ENCODE measurements at places on chromosomes 2 and 18.

GRCh38 chr2:6812857-6813530, 52.7 kb downstream of the CMPK2 start:
- no peak for DNase-seq

GRCh38 chr18:60112369-60112768, 212.6 kb downstream of the PMAIP1 start:
- no peak for DNase-seq

- DNase-seq = no peak
Measured at GRCh38 chr2:232502511-232502910, 14.9 kb upstream of the ECEL1 start.

DNA sequence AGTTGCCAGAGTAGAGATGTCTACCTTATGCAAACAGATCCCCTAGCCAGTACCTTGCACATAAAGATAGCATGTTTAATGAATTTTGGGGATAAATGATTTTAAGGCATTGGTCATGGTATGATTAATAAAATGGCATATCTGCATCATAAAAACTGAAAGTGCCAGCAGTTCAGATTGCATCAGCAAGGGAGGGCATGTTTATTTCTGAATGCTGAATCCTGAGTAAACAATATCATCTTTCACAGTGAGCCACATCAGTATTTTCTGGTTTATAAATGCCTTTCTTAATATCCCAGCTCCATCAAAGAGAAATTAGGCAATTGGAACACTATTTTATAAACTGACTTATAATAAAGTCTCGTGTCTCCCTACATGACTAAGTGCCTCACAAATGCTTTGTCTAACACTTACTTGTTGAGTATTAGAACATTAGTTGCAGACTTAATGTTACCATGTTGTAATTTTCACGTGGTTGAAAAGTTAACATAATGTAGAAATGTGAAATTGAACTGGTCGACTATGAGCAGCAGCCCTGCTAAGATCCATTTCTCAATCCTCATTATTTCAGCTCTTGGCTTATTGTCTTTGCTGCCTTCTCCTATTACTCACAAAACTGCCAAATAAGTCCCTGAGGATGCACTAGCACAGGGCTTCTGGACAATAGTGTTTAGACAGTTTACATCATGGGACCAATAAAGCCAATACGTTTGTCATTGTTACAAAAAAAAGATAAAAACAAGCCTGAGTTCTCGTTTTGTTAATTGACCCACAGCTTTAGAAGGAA, 48.0 kb downstream of the LANCL1 start:
- DNase-seq = peak; percentile 11

DNA sequence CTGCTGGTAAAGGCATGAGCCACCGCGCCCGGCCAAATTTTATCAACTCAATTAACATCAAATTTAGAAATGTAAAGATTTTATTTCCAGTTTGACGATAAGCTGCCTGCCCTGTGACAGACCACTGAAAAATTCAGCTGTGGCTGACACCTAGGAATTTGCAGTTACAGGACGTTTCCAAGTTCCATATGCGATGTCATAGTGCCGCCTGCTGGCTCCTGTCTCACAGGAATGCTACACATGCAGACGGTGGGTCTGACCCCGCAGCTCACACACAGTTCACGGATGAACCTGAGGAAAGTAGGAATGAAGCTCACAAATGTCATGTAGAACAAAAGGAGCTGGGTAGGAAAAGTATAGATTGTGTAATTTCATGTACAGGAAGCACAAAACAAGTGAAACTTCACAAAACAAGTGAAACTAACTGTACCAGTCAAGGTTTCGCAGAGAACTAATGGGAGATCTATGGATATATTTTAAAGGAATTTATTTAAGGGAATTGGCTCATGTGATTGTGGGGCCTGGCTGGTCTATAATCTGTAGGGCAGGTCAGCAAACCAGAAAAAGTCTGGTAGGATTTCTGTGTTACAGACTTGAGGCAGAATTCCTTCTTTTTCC, 13.2 kb upstream of the SEH1L start:
- peak; percentile 51 for DNase-seq

GRCh38 chr2:240728827-240729226, 37.2 kb downstream of the AQP12A start:
- no peak for DNase-seq

DNA sequence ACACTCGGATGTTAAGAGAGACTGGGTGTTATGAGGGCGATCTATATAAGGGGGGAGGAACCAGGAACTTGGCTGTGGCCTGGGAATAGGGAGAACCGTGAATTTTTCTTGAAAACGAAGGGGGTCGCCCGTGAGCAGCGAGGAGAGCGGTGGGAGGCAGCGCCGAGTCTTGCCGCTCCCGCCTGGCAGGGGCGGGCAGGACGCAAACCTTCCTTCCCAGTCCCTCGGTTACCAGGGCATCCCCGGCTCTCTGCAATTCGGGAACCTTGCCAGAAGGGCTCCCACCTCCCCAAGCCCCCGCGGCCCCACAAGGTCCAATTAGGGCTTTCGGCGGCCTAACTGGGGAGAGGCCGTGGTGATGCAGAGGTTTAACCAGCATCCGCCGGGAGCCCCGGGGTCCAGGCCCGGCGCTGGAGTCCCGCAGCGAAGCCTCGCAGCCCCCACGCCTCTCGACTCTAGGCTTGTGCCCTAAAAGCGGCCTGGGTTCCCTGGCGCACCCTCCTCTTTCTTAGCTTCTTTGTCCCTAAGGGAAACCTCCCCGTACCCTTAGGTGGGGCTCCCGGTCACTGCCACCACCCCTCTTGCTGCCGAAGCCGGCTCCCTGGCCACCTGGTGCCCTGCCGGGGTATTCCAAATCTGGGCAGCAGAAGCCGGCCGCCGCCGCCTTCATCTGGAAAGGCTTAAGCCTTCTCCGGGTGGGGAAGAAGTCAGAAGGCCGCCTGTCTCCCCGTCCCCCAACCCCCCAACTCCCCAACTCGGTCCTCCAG, 680 bp upstream of the FHOD3 start:
- peak; percentile 66 for DNase-seq

- DNase-seq = no peak
Measured at GRCh38 chr18:48928787-48929186, 22.0 kb downstream of the SMAD7 start.

DNA sequence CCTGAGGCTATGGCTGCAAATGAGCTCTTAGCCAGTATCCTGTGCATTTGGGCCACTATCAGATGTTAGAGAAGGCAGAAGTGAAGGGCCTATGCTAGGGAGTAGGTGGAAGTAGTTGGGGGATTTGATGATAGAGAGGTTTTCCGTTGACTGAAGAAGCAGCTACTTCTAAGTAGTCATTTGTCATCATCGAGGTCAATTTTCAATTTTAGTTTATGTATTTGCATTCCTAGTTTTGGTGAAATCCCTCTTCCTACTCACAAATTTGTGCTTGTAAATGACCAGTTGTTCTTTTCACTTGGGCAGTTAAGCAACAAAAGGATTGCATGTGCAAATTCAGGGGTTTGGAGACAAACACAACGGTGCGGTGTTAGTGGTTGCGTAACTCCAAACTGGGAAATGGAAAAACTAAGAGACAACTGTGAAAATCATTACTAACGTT, 48.5 kb upstream of the PELI1 start:
- no peak for DNase-seq

GRCh38 chr18:70558371-70558770, 269.5 kb downstream of the SOCS6 start:
- DNase-seq = no peak

DNA sequence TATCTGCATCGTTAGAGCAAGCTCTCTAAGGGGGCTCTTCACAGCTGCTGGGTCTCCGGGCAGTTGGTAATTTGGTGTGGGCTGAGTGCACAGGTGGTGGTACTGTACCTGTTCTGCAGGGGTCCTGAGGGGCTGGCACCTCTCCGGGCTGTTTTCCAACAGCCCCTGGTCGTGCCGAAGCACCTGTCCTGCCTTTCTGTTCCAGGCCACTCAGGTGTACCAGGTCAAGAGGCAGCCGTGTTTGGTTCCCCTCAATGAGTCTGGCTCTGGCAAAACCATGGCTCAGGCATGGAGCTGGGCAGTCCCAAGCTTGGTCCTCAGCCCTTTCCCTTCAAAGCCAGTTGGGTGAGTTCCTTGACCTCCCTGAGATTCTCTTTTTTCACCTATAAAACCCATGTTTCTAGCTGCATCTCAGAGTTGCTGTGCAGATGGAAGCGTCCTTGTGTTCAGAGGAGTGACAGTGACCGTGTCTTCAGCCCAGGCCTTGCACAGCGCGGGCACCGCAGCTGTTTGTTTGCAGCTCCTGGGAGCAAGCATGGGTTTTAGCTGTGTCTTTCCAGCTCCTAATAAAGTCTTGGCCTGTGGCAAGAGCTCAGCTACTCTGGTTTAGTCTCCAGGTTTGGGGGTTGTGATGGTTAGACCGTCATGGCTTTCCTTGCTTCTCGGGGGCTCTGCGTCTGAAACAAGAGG, 110.9 kb downstream of the GLI2 start:
- no peak for DNase-seq

- DNase-seq = no peak
Measured at GRCh38 chr2:220574038-220574437, 946.6 kb downstream of the SLC4A3 start.

DNA sequence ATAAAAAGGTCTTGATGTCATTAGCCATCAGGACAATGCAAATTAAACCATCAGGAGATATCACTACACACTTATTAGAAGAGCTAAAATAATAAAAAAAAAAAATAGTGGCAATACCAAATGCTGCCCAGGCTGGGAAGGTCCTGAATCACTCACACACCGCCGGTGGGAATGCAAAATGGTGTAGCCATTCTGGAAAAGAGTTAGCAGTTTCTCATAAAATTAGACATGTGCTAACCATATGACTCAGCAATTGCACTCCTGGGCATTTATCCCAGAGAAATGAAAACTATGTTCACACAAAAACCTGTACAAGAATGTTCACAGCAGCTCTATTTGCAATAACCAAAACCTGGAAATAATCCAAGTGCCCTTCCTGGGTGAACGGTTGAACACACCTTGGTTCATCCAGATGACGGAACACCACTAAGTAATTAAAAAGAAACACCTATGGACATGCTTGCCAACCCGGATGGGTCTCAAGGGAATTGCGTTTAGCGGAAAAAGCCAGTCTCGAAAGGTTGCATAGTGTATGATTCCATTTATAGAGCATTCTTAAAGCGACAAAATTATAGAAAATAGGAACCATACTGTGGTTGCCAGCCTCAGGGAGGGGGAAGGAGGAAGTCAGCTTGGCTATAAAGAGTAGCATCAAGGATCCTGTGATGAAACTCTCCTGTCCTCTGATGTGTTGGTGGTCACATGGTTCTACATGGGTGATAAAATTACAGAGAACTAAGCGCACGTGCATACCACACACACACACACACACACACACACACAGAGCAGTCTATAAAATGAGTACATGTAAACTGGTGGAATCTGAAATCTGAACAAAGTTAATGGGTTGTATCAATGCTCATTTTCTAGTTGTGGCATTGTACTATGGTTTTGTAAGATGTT, 4.6 kb downstream of the MBP start:
- peak; percentile 58 for DNase-seq

- DNase-seq = no peak
Measured at GRCh38 chr2:133045787-133046186, 375.8 kb upstream of the LYPD1 start.

DNA sequence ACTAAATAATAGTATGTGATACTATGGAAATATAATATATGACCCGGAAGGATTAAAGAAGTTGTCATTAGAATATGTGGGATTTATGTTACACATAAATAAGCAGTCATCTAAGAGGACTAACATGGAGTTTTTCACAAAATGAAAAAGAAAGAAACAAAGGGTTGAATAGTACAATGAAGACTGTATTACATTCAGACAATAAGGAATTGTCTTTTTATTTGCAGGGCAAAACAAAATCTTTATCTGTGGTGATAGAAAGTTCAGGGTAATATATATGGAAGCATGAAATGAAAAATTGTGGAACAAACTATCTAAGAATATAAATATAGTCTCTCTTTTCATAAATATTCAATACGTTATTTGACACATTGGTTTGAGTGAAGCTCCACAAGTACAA, 5.8 kb downstream of the ERMN start:
- DNase-seq = no peak

DNA sequence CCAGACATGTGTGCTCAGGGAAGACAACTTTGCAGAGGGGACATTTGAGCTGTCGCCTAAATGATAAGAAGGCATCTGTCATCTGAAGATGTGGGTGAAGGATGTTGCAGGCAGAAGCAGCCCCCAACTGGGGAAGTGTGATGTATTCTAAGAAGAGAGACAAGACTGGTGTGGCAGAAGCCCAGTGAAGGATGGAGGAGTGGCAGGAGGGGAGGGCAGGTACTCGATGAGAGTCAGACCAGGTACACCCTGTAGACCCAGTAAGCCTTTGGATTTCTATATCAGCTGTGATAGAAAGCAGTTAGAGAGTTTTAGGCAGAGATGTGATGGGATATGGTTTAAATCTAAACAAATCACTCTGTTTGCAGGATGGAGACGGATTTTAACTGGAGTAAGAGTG, 19.2 kb downstream of the SLC14A2 start:
- DNase-seq = no peak

- no peak for DNase-seq
Measured at GRCh38 chr18:23204589-23205235, 69.4 kb downstream of the CABLES1 start.

- DNase-seq = no peak
Measured at GRCh38 chr18:24055009-24055804, 40.7 kb downstream of the TTC39C start.

- no peak for DNase-seq
Measured at GRCh38 chr2:187877391-187877790, 323.2 kb upstream of the TFPI start.

DNA sequence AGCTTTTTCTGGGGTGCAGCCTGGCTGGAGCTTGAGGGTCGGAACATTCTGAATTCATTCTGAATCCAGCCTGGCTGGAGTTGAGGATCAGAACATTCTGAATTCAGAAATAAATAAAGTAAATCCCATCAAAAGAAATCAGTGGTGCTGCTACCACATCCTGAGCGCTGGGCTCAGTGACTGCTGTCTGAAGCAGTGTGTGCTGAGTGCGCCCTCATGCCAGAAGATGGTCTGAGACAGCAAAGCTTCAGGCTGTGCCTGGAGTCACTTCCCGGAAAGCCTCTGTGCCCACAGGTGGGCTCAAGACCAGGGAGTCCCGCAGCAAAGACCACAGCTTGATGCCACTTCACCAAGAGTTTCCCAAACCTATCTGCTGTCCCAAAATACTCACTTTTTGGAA, 187.9 kb downstream of the VAPA start:
- DNase-seq = no peak

DNA sequence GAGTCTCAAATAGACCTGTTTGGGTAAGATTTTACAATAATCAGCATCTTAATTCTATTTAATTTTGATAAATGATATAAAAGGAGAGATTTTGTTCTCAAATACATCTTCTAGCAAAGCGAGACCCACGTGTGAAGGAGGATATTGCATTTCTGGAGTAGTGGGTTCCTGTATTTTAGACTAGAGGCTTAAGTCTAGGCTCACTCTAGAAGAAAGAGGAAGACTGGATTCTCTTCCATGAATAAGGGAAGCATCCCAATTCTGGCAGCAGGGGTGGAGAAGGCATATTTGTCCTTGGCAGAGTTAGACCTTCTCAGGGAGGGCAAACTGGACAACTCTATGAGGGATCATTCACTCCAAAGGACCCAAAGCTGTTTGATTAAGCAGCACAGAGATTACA, 11.3 kb upstream of the FAM228A start:
- no peak for DNase-seq

Data from AG09319 (cell line).